Muscle of arm (tissue), 14 donors: ENCODE measurements at places on chromosomes 6 and 20.

GRCh38 chr6:149482545-149483333 is 2.1 kb downstream of the ZC3H12D start:
- DNase-seq = no peak

- no peak for DNase-seq
These were observed 38.8 kb downstream of the MAP7 start for GRCh38 chr6:136511397-136511796.

DNA sequence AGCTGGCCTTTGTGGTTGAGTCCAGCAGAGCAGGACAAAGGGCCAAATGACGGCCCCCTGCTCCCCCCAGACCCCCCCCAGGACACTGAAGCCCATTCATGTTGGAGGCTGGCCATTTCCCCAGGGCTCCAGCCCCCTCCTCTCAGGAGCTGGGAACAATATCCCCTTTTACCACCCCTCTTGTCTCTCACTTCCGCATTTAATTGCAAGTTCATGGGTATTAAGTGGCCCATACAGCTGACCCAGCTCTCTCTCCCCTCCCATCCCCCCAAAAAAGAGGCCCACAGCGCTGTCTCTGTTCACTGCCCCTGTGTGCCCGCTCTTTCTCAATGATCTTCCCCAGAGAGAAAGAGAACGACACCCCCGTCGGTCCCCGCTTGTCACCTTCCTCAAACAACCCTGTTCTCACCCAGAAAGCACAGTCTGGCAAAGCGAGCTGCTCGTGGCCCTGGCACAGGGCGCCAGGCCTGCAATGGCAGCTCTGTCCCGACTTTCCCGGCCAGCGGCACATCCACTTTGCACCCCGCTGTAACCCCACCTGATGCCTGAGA is 30.4 kb downstream of the PREX1 start:
- no peak for DNase-seq

GRCh38 chr6:26457264-26457805 is 420 bp upstream of the BTN2A1 start:
- DNase-seq = no peak

- no peak for DNase-seq
These were observed 69.2 kb downstream of the PRDM1 start for GRCh38 chr6:106155219-106155830.

DNA sequence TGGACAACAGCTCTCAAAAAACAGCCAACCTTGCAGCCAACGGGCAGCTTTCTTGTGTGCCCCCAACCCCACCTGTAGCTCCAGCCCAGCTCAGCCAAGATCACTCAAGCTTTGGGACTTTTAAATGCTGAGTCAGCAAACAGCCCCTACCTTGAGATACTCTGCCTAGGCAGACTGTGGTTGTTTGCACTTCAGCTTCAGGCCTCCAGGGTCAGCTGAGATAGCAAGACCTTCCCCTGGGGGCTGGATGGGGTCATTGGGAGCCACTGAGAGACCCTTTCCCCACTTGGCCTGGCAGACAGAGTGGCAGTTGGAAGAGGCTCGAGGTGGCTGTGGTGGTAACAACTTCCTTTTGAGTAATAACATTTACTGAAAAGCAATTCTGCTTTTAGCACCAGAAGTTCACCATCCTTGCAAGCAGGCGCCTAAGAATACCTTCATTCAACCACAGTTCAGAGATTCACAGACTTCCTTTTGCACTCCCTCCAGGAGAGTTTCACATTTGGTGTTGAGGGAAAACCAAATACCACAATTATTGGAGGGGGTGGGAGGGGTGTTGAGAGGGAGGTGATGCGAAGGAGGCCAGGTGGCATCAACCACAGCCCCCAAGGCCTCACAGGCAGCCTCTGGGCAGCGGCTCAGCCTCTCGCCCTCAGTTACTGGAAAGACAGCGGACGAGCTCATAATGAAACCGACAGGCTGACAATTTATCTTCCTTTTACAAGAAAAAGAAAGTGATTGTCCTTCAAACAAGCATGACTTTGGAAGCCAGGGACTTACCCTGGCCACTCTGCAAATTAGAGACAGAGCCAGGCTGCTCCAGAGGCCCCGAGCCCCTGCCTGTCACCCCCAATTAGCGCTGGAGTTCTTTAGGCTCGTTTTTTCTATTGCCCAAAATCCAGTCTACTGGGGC is 148.1 kb downstream of the CEBPB start:
- DNase-seq = no peak

DNA sequence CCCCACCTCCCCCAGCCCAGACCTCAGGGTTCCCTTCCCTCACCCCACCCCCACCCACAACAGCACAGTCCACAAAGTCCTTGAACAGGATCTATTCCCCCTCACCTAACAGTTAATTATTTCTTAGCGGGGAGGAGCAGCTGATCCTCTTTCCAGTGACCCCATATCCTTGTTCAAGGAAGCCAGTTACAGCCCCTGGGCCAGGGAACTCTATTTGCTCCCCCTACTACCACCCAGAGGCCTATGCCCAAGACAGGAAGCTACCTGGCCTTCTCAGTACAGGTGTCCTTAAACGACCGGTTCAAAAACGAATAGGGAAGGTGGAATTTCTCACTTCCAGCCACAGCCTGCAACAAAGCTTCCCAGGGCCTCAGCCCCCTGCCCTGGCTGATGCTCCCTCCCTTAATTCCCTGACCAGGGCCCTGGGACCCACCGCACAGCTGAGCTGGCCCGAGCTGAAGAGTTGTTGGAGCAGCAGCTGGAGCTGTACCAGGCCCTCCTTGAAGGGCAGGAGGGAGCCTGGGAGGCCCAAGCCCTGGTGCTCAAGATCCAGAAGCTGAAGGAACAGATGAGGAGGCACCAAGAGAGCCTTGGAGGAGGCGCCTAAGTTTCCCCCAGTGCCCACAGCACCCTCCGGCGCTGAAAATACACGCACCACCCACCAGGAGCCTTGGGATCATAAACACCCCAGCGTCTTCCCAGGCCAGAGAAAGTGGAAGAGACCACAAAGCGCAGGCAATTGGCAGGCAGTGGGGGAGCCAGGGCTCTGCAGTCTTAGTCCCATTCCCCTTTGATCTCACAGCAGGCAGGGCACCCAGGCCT is 778 bp downstream of the MCCD1 start:
- DNase-seq = no peak

GRCh38 chr6:43091020-43091419 is 14.9 kb downstream of the PTK7 start:
- no peak for DNase-seq

DNA sequence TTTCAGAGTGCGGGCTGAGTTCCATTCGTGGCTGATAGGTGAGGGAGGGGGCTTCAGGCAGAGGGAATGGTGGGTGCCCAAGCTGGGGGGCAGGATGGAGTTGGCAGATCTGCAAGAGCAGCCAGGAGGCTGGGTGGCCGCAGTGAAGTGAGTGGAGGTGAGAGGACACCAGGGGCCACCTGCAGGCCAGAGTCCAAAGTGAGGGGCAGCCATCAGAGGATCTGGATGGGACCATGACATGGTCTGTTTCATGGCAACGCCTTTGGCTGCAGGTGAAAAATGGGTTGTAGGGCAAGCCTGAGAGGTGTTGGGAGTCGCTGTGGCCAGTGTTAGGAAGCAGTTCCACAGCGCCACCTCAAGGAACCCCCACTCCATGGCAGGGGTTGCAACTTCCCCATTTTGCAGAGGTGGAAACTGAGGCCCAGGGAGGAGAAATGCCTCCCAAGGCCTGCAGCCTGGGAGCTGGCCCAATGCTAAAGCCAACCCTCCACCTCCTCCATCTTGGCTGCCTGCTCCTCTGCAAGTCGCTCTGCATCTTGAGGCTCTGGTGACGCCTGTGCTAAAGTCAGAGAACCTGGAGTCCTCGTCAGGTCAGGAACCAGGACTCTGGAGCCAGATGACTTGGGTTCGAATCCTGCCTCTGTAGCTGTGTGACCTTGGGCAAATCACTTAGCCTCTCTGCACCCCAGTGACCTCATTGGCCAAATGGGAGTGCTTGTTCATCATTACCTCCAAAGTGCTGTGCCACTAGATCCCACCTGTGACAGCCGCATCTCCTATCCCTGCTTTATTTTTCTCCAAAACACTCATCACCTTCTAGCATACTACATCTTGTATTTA is 153.8 kb downstream of the CEBPB start:
- no peak for DNase-seq

GRCh38 chr6:168616816-168617765 is 176.1 kb downstream of the SMOC2 start:
- no peak for DNase-seq

DNA sequence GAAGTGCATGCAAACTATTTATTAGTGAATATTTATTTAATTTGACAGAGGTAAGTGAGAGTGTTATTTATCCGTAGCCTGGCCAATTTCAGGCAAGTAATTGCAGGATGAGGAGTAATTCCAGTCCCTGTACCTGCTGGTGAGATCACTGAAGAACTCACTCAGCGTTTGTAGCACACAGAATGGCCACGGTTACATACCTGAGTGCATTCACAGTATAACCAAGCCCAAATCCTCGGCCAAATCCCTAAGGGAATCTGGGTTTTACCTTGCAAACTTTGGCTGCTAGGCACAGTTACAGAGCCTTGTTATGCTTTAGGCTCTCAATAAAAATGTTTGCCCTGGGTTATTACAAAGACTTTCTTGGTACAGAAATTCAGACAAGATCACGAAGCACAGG is 93.3 kb downstream of the KCNQ5 start:
- no peak for DNase-seq

- no peak for DNase-seq
These were observed 17.0 kb upstream of the HLA-A start for GRCh38 chr6:29925321-29925720.

GRCh38 chr6:164005004-164005711 is 590.6 kb downstream of the QKI start:
- DNase-seq = no peak

- DNase-seq = no peak
These were observed 618 bp downstream of the RTN4IP1 start for GRCh38 chr6:106628658-106629102.
